ENCODE measurements at places on chromosomes 4 and X.

GRCh38 chr4:41976775-41977516 is 4.6 kb upstream of the DCAF4L1 start:
- DNase-seq: no peak

- no peak for DNase-seq
These were observed 387.8 kb downstream of the PRR32 start for GRCh38 chrX:127207326-127207725.

DNA sequence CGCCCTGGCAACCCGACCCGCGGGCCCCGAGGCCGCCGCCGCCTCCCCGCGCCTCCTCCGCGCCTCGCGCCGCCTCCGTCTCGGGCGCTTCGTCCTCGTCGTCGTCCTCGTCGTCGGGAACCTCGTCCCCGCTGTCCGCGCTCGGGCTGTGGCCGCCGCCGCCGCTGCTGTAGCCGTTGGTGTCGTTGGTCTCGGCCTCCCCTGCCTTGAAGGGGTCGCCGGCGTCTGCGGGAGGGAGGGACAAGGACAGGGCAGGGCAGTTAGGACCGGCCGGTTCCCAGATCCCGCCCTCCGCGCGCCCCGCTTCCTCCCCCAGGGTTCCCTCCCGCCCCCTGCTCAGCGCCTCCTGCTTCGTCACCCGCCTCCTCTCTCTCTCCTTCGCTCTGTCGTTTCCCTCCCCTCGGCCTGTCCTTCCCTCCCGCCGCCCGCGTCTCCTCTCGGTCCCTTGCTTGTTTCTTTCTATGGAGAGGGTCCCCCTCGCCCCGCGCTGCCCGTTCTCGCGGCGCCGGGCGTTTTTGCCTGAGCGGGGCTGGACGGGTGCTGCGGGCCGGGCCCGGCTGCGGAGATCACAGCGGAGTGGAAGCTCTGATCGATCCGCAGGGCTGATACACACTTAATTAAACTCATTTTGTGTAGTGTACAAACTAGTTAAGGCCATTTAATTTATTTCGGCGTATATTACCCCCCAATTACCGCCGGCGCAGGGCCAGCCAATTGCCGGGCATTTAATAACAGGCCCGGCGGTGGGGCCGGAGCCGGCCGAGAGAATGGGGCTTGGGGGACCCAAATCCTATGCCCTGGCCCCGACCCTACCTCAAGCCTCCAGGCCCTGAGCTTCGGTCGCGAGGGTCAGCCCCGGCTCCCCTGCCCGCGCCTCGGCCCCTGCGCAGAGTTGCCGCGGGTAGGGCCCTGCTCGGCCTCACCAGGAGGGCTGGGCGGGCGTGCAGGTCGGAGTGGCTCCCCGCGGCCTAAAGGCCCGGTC is 2.4 kb downstream of the NKX1-1 start:
- DNase-seq: no peak

DNA sequence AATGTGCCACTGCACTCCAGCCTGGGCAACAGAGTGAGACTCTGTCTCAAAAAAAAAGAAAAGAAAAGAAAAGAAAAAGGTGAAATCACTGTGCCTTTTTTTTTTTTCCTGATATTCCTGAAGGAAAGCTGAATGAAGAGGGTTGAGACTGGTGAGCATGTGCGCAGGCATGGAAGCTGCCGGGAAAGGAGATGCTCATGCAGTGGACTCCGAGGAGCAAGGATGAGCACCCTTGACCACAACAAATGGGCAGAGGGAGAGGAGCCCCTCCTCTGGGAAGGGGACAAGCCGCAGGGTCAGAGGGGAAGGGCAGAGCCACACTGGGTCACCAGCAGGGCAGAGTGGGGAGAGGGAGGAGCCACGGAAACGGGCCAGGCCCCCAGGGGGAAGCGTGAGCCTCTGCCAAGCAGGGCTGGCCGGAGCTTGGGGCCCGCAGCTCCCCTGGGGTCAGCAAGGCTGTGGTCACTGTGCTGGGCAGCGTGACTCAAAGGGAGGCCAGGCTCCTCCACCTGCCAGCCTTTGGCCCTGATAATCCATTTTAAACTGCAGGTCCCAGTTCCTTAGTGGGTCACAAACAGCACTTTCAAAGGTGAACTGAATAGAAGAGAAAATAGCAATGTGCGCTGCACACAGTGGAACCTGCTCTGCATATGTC is 79.8 kb downstream of the NAT8L start:
- no peak for DNase-seq

DNA sequence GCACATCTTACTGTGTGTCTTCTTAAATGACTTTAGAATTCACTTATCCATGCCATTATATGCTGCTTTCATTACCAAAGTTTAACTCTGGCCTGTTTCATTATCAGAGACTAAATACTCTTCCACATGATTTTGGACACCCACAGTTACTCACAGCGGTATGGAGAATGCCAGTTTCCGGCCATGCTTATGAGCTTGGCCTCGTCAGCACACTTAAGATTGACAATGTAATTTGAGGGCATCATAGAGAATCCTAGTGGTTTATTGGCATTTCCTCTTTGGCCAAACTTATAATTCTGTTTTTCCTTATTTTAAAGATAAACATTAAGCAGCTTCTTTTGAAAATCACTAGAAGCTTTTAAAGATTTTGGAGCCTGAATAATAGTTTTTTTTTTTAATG is 104.5 kb downstream of the IRF2 start:
- no peak for DNase-seq

GRCh38 chr4:1201851-1202525 is 29.6 kb upstream of the SPON2 start:
- DNase-seq: no peak
